Fibroblast of skin of back (primary cell): ENCODE measurements at places on chromosomes 5 and 9.

DNA sequence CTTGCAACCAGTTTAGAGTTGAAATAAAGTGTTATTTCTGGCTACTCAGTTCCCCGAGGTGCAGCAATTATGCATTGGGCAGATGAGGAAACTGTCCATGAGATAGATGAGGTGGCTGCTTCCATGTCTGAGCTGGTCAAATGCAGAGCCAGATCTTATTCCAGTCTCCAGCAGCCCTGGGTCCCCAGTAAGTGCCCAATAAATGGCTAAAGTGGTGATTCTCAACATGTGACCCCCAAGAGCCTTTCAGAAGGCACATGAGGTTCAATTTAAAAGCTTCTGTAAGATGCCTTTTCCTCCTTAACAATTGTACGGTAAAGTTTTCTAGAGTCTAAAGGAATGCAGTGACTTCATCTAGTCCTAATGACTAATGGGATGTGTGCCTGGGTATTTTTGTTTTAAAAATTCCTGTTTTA, 17.5 kb downstream of the ATOX1 start:
- DNase-seq = peak; percentile 91

GRCh38 chr5:32024751-32025150, 149.4 kb downstream of the GOLPH3 start:
- no peak for DNase-seq

GRCh38 chr9:125807079-125807478, 59.9 kb downstream of the PBX3 start:
- DNase-seq = peak; percentile 66

DNA sequence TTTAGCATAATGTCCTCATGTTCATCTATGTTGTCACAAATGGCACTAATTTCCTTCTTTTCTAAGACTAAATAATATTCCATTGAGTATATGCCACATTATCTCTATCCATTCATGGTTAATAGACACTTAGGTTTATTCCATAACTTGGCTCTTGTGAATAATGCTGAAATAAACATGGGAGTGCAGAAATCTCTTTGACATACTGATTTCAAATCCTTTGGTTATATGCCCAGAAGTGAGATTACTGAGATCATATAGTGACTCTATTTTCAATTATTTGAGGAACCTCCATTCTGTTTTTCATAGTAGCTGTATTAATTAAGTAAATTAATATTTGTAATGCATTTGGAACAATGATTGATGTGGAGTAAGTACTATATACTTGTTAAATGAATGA, 13.0 kb downstream of the SMIM3 start:
- DNase-seq = no peak
